Occipital lobe (tissue), 3 donors: ENCODE measurements at places on chromosomes 12 and 14. TPM values are rescaled to one million over a fixed set of nuclear protein-coding genes. Genes with fewer than 3 reads are reported as not detected.

TSHR gene
- total RNA-seq = under 0.01 TPM

TAS2R19 gene
- 28.7 TPM for total RNA-seq

FAM90A1 gene
- 0.16 TPM for total RNA-seq

CCDC175 gene
- 3.3 TPM for total RNA-seq

PLEKHG7 gene
- not detected for total RNA-seq

RASSF8 gene
- total RNA-seq = 22.5 TPM

DTX3 gene
- total RNA-seq = 44.5 TPM

SCARB1 gene
- total RNA-seq = 8.9 TPM

CACNA1C gene
- 21.4 TPM for total RNA-seq

CIDEB gene
- 3.4 TPM for total RNA-seq

DUSP6 gene
- 34.5 TPM for total RNA-seq

FOXA1 gene
- not detected for total RNA-seq

BEST3 gene
- total RNA-seq = 0.78 TPM

GRCh38 chr12:49777800-49778748 is 36.7 kb downstream of the TMBIM6 start:
- no peak for DNase-seq

DNA sequence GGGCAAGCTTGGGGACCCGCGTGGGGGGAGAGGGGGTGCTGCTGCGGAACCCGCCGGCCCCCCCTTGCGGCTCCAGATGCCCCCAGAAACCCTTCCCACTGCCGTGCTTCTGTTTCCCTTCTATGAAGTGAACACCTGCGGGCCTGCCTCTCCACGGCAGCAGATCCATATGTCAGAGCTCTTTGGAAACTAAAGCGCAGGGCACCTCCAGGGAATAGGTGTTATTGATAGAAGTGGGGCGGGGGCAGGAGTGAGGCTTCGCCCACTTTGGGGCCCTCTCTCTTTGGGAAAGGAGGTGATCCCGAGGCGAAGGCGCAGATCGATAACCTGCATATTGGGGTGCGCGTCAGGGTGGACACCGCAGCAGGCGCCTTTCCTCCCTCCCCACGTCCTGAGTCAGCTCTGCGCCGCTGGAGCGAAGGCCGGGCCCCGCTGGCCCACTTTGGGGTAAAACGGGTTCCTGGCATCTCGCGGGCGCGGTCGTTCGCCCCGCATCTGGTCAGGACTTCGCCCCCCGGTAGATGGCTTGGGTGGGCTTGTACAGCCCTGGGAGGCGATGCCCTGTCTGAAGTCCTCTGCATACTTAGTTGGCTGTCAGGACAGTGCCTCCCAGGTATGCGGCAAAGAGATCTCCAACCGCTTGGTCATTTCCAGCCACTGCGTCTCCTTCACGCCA is 524 bp downstream of the KMT5A start:
- DNase-seq = no peak

DNA sequence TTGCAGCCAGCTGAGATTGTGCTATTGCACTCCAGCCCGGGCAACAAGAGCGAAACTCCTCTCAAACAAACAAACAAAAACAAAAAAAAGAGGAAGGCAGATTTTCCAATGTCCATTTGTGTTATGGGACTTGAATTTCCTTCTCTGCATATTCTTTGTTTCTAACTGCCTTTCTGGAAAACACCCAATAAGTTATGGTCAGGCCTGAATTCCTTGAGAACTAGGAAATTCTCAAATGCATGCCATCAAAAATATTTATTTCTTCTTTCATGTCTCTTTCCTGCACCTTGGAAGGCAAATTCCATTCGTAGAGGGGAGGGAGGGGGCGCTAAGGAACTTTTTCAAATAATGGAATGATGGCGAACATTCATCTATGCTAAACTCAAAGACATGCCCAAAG is 117.6 kb upstream of the TMCC3 start:
- no peak for DNase-seq

GRCh38 chr14:97369901-97370300 is 572.7 kb downstream of the VRK1 start:
- no peak for DNase-seq

DNA sequence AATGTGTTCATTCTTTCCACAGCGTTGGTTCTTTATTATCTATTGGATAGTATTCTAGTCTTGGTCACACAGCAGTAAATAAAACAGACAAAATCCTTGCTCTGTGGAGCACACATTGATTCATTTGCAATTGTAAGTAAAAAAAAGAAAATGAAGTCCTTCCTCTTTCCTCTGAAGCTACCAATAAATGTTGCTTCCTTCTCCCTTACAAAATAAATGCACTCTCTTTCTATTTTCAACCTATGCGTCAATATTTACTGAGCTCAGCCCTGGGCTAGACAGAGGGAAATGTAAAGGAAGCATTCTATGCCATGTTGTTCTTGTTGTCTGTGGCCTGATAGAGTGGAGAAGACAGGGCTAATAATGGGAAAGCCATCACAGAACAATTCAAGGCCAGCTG is 2.9 kb downstream of the ABHD12B start:
- no peak for DNase-seq

DNA sequence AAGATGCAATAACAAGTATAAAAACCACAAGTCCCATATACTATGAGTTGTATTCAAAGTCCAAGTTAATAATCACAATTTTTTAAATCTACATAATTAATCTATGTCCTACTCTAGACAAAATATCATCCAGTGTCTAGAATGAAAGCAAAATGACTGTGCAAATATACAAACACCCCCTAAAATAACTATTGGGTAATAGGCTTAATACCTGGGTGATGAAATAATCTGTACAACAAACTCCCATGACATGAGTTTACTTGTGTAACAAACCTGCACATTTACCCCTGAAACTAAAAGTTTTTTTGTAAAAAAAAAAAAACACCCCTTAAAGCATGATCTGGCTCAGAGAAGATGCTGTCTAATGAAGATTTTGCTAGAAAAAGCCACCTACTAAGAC is 4.2 kb downstream of the TAS2R42 start:
- DNase-seq = no peak

DNA sequence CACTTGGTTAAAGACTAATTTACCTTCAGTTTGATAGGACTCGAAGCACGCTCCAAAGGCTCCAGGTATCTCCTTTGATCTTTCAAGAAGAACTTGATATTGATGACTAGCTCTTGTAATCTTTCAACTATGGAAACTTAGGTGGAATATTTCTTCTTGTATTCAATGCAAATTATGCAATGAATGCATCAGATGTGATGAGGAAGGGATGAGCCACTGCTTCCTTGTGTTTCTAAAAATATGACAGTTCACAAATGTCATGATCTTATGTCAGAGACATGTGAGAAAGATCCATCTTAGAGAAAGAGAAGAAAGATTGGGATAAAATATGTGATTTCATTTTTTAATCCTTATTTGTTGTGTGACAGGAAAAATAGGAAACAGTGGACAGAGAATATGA is 9.9 kb downstream of the RNASE9 start:
- DNase-seq = no peak

DNA sequence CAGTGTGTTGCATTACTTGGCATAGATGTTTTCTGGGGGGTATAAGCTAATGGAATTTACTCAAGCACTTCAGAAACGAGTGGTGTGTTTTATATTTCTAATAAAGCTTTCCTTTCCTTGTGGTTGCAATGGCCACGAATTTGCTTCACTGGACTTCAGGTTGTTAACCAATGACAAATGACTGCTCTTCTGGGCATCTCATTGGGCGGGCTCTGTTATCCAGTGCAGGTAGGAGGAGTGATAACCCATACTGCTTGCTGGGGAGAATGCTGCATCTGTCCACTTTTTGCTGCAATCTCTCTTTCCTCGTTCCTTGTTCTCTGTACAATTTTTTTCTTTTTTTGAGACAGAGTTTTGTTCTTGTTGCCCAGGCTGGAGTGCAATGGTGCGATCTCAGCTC is 80.0 kb upstream of the RPH3A start:
- DNase-seq = no peak

DNA sequence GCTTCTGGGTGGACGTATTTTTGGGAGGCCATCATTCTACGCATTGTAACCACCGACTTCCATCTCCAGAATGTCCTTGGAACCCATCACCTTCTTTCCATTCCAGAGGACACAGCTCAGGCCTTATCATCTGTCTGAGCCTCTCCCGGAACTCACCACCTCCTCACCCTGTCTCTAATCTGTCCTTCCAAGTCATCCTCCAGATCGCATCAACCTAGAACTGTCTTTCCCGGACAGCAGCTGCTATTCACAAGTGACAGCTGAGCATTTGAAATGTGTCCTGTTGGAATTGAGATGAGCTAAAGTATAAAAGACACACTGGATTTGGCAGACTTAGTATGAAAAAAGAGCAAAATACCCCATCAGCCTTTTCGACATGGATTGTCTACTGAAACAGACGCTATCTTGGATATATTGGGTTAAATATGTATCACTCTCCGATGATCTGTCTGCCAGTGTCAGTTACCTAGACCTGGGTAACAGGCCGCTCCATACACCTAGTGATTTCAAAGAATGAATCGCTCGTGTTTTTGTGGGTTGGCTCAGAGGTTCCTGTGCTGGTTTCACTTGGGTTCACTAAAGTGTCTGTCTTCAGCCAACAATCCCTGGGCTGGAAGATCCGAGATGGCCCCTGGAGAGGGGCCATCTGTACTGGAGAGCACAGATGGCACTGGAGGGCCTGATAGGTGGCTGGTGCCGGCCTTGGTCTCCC is 104.4 kb upstream of the RFLNA start:
- no peak for DNase-seq

GRCh38 chr12:89029961-89030360 is 322.3 kb downstream of the DUSP6 start:
- no peak for DNase-seq

DNA sequence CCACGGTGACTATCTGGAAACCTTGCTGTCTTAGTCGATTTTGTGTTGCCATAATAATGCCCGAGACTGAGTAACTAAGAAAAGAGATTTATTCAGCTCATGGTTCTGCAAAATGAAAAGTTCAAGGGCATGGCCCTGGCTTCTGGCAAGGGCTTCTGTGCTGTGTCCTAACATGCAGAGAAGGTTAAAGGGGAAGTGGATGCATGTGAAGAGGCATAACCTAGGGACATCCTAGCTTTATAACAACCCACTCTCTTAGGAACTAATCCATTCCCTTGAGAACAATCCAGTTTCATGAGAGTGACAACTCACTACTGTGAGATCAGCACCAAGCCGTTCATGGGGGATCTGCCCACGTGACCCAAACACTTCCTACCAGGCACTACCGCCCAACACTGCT is 11.5 kb downstream of the FLVCR2 start:
- no peak for DNase-seq

- no peak for DNase-seq
These were observed 30.0 kb downstream of the SLC38A2 start for GRCh38 chr12:46342562-46343033.

DNA sequence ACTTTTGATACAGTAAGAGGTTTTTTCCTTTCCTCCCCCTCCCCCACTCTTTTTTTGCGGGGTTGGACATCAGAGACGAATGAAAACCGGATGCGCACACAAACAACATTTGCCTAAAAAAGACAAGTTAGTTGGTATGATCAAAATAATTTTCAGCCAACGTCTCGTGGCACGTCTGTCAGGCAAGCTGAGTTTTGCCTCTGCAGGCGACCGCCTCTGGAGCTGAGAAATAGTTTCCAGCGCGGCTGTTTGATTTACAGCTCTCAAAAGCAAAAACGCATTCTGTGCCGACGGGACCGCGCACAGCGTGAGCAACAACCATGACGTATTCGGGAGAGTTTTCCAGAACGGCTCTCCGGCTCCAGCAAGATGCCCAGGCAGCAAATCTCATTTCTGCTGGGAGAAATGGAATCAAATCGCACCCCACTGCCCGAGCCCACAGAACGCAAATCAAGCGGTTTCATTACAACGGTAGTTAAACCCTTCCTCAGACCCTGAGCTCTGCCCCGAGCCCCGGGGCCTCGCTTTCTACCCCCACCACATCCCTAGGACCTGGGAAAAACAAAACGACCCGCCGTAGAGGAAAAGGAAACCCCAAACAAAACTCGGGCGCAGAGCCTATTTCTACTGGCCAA is 14.2 kb upstream of the CALM1 start:
- peak; percentile 72 for DNase-seq

DNA sequence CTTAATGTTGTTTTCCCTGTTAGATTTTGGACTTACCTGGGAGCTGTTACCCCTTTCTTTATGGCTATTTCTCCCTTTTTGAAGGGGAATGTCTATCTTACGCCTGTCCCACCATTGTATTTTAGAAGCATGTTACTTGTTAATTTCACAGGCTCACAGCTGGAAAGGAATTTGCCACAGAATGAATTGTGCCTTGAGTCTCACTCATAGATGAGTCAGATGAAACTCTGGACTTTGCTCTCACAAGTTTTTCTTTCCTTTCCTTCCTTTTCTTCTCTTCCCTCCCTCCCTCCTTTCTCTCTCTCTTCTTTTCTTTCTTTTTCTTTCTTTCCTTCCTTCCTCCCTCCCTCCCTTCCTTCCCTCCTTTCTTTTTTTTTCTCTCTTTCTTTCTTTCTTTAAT is 9.3 kb upstream of the ATF7IP start:
- DNase-seq = no peak

GRCh38 chr14:71203306-71203705 is 296.0 kb downstream of the PCNX1 start:
- DNase-seq = no peak

- DNase-seq = no peak
These were observed 43.0 kb downstream of the AREL1 start for GRCh38 chr14:74669846-74670245.

DNA sequence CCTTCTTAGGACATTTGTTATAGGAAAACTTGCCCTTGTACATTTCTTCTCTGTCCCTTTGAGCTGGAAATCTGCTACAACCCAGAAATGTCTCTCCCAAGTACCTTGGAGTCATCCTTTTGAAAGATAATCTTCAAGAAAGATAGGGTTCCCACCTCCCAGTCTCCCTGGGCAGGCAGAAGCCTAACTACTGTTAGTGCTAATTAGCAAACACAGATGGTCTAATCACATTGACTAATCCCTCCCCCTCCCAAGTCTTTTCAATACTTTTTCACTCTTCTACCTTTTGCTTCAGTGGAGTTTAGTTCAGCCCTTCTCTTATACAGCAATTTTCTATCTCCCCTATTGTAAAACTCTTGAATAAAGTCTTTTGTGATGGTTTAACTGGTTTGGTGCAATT is 129.8 kb upstream of the PPFIA2 start:
- DNase-seq = no peak

- no peak for DNase-seq
These were observed 117.3 kb downstream of the BTG1 start for GRCh38 chr12:92028441-92028709.

- no peak for DNase-seq
These were observed 102.1 kb upstream of the FSCB start for GRCh38 chr14:44609201-44609600.
